ENCODE measurements at places on chromosomes 6 and 20.

DNA sequence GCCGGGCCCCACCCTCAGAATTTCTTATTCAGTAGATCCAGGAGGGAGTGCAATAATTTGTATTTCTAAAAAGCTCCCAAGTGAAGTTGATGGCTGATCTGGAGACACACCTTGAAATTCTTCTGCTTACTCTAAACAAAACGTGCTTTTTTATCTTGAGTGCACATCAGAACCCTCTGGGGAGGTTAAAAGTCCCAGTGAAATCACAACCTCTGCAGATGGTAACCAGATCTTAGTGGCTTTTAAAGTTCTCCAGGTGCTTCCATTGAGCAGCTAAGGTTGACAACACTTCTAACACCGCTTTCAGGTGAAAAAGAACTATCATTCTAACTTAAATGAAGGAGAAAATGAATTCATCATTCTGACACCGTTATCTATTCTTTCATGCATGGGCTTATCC, 45.6 kb upstream of the ESR1 start:
- DNase-seq: no peak

DNA sequence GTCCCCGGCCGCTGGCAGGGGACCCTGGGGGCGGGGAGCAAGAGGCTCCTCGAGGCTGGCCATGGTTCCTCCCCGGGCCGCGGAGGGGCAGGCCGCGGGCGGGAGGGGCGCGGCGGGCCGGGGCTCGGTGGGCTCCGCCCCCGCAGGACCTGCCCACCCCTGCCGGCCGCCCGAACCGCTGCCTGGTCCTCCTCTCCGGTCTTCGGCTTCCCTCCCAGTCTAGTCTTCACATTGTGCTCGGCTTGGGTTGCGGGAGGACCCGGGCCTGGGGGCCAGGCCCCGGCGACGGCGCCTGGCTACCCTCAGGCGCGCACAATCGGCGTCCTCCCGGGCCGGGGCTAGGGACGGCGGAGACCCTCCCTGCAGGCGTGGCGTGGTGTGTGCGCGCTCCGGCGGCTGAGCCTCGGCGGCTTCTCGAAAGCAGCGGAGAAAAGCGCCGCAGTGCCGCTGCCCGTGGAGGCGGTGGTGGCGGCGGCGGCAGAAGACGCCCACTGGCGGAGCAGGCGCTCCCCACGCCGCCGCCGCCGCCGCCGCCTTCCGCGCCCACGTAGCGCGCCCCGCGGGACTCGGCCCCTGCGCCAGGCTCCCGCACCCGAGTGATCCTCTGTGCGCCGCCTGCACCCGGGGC, at the start of gene PDE10A:
PDE10A (minus strand) TSS at position 493 of the 628 bp plus-strand sequence; CDS start at position 63, 430 bp downstream.
- DNase-seq: no peak

DNA sequence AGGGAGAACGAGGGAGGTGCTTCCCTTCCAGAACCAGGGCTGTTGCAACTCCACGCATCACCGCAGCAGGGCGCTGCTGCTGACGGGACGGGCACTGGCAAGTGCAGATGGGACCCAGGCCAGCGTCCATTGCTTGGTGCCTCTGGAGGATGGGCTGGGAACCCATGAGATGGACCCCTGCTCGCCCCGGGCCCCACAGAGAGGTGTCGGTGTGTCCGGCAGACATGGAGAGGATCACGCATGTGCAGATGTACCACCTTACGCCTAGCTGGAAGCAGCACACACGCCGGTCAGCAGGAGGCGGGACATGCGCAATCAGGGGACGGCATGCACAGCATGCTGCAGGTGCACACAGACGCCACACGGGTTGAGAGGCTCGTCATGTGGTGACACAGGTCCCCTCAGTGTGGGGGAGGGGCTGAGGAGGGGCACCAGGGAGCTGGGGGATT, 5.7 kb downstream of the CABLES2 start:
- no peak for DNase-seq

GRCh38 chr6:90415178-90415577, 118.5 kb upstream of the BACH2 start:
- DNase-seq: no peak

- no peak for DNase-seq
These were observed 66.0 kb downstream of the GRM4 start for GRCh38 chr6:34079899-34080298.

DNA sequence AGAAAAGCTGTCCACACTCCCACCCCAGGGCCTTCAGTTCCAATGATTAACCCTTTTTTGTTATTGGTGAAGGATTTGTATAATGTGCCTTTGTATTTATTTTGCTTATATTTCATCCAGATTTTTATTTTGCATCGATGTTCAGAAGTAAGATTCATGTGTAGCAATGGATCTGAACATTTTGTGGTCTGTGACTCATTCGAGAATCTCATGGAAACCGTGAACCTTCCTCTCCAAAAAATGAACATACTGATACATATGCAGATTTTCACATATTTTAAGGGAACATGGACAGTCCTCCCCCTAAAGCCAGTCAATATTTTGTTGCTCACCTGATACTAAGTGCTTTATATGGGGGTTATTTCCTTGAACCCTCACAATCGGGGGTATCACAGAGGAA, 421.8 kb upstream of the SOX4 start:
- no peak for DNase-seq

GRCh38 chr6:46648869-46649492, 3.6 kb downstream of the CYP39A1 start:
- DNase-seq: no peak

DNA sequence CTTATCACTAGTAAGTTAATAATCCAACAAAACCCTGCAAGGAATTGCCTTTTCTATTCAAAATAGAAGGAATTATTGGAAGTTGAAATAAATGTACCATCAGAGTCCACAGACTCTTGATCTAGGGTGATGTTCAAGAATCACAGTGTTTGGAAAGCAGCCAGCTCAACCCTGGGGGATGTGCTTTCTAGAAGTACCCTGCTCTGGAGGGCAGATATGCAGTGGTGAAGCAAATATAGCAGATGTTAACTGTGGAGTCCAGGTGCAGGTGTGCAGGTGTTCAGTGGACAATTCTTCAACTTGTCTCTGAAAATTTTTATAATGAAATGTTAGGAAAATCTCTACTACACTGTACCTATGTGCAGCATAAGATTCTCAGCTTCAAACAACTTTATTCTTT, 9.1 kb upstream of the INSM1 start:
- no peak for DNase-seq

GRCh38 chr6:45001663-45002062, 326.5 kb upstream of the RUNX2 start:
- no peak for DNase-seq

DNA sequence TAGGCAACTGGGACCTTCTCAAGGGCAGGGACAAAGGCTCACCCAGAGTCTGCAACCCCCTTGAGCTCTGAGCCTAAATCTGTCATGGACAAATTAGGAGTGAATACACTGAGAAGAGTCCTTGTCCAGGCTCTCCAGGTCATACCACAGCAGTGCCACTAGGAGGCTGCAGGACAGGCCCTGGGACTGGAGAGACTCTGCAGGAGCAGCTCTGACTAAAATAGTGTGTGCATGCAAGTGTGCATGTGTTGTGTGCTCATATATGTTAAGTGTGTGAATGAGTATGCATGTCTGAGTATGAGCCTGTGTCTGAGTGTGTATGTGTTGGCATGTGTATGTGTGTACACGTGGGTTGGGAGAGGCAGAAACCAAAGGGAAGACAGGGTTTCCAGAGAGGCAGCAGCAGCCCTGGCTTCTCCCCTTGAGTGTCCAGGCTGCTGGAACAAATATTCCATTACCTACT, 27.1 kb downstream of the MRPL14 start:
- no peak for DNase-seq

GRCh38 chr6:130622142-130622541, 205.1 kb upstream of the SMLR1 start:
- DNase-seq: no peak

DNA sequence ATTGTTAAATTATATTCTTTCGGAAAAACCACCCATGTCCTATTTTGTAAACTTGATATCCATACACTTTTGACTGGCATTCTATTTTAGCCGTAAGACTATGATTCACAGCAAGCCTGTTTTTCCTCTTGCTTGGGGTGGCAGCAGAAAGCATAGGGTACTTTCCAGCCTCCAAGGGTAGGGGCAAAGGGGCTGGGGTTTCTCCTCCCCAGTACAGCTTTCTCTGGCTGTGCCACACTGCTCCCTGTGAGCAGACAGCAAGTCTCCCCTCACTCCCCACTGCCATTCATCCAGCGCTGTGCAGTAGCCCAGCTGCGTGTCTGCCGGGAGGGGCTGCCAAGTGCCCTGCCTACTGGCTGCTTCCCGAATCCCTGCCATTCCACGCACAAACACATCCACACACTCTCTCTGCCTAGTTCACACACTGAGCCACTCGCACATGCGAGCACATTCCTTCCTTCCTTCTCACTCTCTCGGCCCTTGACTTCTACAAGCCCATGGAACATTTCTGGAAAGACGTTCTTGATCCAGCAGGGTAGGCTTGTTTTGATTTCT, 2.1 kb upstream of the ESR1 start:
- no peak for DNase-seq

GRCh38 chr6:47105469-47106178, 63.5 kb upstream of the ADGRF1 start:
- no peak for DNase-seq

DNA sequence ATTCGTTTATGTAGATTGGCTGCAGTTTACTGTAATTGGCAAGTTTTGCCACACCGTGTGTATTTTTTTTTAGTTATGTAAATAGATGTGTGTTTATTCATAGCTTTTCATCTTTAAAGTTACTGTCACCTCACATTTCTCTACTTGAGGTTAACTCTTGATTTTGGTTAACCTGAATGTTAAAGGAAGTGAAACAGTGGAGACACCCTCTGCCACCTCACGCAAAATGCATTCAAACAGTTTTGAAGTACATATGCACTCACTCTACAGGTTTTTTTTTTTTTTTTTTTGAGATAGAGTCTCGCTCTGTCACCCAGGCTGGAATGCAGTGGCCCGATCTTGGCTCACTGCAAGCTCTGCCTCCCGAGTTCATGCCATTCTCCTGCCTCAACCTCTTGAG, 17.7 kb downstream of the OR2A4 start:
- no peak for DNase-seq

DNA sequence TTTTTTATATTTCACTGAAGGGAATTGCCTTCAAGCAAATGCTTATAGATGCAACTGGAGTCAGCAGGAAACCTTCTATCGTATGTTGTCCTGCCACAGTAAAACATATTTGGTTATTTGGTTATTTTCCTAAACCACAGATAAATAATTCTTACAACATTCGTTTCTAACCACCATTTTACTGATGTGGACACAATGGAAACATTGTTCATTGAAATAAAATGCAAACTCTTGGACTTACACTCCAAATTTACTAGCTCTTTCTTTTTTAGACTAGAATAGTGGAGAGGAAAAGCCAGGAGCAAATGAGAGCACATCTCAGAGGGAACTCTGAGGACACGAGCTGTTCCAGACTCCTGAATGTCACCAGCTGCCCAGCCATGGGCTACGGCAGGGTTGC, 114.8 kb downstream of the RPS12 start:
- DNase-seq: no peak

DNA sequence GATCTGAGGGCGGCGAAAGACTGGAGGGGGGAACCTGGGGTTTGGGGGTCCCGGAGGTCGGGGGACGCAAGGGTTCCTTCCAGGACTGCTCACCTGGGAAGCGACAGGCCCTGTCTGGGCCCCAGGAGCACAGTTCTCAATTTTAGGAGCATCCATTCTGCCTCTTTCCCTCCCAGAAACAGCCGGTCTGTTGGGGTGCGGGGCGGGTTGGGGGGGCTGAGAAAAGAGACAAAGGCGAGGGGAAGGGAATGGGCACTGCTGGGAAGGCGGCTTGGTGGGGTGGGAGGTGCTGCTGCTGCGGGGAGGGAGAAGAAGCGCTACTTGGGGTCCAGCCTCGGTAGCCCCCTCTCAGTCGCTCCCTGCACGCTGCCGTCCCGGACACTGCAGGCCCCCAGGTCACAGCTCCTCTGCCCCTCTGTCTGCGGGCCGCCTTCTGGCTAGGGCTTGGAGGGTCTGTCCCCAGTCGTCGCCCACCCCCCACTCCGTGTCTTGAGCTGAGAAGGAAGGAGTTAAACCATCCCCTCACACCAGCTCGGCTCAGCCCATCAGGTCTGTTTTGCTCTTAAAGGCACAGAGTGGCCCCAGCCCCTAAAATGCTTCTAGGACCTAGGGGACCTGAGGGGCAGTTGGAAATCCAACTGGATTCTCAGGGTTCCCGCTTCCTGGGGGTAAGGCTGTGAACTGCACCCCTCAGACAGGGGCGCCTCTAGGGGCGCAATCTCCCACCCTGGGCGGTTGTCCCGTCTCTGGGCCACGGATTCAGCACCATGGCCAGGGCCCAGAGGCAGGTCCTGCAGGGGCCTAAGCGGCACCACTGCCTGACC, 690 bp downstream of the GDAP1L1 start:
- peak; percentile 15 for DNase-seq

- DNase-seq: no peak
These were observed 178.8 kb downstream of the IBTK start for GRCh38 chr6:82068721-82069120.

DNA sequence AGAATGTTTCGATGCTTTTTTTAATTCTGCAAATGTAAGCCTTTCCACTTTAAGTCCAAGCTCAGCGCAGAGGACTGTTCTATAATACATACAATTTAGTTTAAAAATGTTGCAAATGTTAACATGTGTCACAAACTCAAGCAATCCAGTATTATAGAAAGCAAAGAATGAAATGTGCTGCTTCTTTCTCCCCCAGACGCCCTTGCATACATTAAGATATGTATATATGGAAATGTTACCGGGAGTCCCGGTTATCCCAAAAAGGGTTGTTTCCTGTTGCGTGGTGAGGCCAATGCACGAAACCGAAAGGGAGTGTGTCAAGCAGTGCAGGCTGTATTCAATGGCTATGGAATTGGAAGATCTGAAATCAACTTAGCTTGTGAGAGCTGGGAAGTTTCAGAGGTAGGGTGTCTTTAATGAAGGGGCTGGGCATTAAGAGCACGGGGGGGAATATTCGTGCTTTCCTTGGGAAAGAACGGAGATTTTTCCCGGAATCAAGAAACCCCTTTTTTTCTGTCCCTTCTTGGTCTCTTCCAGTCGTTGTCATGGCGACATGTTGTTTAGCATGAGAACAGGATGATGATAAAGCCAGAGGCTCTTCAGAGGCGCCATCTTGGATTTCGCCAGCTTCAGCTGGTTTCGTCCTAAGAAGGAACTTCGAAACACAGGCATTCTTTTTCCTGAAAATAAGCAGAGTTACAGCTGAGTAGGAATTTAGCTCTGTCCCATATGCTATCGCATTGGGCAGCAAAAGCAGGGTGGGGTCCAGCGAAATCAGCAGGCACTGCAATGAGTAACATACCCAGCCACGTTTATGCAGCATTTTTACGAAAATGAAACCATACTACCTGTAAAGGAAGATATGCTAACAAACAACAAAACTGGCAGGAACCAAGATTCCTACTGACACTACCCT, 10.1 kb upstream of the NQO2 start:
- DNase-seq: peak; percentile 48

DNA sequence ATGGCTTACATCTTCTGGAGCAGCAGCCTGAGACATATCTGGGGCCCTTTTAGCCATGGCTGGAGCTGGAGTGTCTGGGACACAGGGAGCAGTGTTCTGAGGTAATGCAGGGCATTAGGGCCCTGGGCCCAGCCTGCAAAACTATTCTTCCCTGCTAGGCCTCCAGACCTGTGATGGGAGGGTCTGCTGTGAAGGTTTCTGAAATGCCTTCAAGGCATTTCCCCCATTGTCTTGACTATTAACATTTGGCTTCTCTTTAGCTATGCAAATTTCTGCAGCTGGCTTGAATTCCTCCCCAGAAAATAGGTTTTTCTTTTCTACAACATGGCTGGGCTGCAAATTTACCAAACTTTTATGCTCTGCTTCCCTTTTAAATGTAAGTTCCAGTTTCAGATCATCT, 61.5 kb downstream of the EDN1 start:
- DNase-seq: no peak

Measured in T-helper 2 cell (primary cell).